ENCODE measurements at places on chromosomes 3 and 15.
A peak's percentile ranks its signal among the peaks of the same experiment; 100 is the strongest.

- no peak for DNase-seq
Measured at GRCh38 chr15:86689006-86689405, 609.3 kb downstream of the AGBL1 start.

DNA sequence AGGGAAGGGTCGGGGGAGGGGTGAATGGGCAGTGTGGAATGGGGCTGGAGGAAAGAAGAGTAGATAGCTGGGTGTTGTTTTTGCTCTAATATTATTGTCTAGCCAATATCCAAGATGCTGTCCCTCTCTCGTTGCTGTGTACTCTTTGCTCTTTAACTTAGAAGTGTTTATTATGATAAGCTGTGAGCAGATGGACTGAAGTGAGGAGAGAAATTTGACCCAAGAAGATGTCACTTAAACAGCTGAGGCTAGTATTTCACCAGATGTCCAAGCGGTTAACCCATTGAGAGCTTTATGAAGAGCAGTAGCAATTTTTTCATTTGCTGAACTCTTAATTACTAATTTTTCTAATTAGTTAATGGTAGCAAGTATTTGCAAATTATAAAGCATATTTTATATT, 212.2 kb upstream of the TP63 start:
- no peak for DNase-seq

GRCh38 chr3:13870902-13871301, 9.0 kb downstream of the WNT7A start:
- no peak for DNase-seq

- no peak for DNase-seq
Measured at GRCh38 chr3:142098964-142099363, 50.4 kb downstream of the TFDP2 start.

DNA sequence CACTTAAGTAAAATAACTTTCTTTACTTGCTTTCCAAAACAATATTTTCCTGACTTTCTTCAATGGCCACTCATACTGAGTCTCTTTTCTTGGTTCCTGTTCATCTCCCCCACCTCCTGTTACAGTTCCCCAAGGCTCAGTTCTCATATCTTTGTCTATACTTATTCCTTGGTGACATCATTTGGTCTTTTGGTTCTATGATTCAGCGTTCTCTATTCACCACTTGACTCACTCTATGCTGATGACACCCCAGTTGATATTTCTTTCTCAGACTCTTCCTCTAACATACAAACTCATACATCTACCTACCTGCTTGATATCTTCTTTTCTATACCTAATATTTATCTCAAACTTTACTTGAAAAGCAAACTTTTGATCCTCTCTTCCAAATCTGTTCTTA, 85.0 kb upstream of the P3H2 start:
- DNase-seq, result no peak

GRCh38 chr3:46296826-46297225, 54.6 kb downstream of the CCR3 start:
- no peak for DNase-seq

DNA sequence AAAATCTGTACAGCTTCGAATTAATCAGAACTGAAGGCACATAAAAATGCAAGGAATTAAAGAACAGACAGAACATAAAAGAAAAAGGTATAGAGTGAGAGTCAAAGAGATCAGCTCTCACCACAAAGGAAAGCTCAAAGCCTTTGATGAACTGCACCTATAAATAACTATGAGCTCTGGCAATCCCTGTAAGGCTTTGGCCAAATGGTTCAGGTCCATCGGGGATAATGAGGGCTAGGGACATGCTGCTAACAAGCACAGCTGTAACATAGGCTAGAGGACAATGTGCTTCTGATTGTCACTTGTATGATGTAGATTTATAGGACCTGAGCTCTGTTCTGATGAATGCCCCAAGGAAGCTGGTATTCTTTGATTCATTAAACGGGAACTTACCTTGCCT, 113.9 kb upstream of the MRPL3 start:
- DNase-seq, result no peak

GRCh38 chr3:167409611-167410010, 29.5 kb upstream of the ZBBX start:
- no peak for DNase-seq

GRCh38 chr3:142226474-142226873, 1.1 kb upstream of the GK5 start:
- no peak for DNase-seq

GRCh38 chr15:51390241-51390965, 48.9 kb downstream of the GLDN start:
- no peak for DNase-seq

GRCh38 chr15:34861214-34861613, 65.9 kb upstream of the ACTC1 start:
- DNase-seq, result no peak

- DNase-seq, result no peak
Measured at GRCh38 chr3:79568938-79569337, 198.9 kb downstream of the ROBO1 start.

DNA sequence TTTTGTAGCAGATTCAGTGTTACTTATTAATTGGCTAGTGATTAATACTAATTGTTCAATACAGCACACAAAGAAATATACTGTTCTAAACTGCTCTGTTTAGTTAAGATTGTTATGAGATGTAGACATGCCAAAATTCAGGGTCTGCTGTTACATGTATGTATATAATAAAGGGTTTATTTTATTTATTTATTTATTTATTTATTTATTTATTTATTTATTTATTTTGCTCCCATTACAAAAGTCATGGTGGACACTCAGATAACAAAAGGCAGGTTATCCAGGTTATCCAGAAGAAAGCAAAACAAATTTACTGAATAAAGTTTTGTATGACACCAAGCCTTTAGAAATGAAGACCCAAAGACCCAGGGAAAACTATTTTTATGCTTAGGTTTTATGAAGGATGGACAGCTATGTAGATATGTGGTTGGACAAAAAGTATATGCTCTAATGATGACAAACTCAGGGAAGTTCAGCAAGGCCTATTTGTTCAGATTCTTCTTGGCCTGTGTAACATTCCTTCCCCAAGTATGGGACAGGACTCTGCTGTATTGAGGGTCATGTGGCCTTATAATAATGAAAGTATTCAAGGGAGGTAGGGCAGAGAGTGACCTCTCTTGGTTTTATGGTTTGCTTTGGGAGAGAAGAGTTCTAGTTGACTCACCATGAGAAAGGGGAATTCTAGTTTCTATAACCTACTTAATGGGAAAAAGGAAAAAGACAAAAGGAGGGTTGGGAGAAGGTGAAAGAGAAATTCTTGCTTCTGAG, 1056.8 kb downstream of the ROBO2 start:
- no peak for DNase-seq

DNA sequence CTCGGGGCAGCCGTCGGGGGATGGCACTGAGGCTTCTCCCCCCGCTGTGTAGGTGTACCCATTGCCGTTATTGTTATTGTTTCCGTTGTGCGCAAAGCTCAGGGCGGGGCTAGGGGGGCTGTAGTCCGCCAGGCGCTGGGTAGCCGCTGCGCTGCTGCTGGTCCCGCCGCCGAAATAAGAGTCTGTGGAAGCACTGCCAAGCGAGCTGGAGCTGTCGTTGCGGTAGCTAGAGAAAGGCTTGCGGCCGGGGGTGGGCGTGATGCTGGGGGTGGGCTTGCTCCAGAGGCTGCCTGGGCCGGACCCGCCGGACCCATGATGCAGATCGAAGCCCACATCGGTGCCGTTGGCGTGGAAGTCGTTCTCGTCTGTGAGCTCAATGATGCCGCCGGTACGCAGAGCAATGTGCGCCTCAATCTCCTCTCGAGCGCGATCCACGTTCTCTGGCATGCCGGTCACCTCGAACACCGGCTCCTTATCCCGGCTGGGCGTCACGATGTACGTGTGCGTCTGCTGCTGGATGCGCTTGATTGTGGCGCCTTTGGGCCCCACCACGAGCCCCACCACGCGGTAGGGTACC, 1.9 kb downstream of the MEX3B start:
- peak; percentile 65 for DNase-seq

DNA sequence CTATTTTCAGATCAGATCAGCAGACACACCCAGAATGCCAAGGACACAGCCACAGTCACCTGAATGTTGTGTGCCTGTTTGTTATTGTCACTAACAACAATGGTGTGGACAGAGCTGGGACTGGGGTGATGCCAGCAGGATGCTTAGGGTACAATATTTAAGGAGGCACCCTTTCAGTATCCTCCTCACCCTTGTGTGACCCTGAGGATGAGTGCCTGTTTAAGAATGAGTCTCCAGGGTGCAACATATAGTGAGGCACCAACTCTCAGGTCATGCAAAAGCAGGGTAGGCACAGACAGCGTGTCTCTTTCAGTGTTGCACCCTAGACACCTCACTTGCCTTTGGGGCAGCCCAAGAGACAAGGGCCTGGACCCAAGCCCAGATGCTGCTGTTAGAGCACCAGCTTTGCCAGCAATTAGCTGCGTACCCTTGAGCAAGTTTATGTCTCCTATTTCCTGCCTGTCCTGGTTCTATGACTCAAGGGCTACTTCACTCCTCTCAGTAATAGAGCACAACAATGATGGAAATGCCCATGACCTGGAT, 122.6 kb downstream of the AQP9 start:
- no peak for DNase-seq

GRCh38 chr3:146577662-146578061, 27.5 kb downstream of the PLSCR5 start:
- DNase-seq, result no peak

DNA sequence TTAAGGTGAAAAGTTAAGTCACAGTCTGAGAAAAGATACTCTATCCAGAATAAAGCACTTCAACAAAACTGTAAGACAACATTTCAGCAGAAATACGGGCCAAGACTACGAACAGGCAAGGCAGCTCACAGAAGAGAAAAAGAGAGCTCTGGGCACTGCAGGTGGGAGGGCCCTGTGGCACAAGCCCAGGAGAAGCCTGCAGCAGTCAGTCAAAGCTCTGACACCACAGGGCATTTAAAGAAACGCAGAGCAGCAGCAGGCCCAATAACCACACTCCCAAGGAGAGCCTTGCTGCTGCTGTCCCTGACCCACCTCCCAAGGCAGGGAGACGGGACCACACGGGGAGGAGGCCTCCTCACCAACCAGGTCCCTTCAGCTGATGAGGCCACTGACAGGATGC, 19.2 kb downstream of the CHSY1 start:
- no peak for DNase-seq

GRCh38 chr3:185422677-185423076, 59.7 kb downstream of the MAP3K13 start:
- no peak for DNase-seq

DNA sequence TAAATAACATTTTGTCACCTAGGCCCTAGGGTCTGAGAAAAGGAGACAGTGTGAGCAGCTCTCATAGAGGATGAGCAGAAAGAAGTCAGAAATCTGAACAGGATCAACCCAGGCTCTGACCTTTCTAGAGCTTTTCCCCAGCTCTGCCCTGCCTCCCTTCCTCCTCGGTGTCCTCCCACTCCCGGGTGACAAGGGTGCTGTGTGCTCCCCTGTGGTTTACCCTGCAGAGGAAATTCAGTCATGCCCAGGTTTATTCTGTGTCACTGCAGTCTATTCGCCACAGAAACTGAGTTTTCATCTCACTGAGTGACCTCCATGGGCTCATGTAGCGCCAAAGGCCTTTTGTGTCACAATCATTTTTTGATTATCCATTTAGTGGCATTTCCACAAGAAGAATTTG, 76.6 kb downstream of the IL12A start:
- DNase-seq, result no peak

DNA sequence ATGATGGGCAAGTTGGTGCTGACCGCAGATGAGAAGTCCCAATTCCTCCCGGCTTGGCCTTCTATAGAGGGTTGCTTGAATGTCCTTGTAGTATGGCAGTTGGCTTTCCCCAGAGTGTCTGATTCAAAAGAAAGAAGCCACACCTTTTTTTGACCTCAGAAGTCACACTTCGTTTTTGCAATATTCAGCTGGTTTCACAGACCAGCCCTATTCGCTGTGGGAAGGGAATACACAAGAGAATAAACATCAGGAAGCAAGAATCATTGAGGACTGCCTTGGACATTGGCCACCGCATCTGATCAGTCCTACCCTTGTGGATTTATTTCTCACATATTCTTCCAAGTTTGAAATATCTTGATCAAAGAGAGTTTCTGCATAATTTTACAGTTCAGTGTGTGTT, 228.6 kb upstream of the SUCLG2 start:
- DNase-seq, result no peak

- DNase-seq, result no peak
Measured at GRCh38 chr15:90780916-90781315, 63.8 kb downstream of the BLM start.

- DNase-seq, result no peak
Measured at GRCh38 chr15:100284191-100284590, 57.6 kb downstream of the ADAMTS17 start.

GRCh38 chr3:46711305-46711704, 6.4 kb downstream of the PRSS50 start:
- no peak for DNase-seq

- DNase-seq, result no peak
Measured at GRCh38 chr3:112489674-112490479, 9.4 kb downstream of the BTLA start.

DNA sequence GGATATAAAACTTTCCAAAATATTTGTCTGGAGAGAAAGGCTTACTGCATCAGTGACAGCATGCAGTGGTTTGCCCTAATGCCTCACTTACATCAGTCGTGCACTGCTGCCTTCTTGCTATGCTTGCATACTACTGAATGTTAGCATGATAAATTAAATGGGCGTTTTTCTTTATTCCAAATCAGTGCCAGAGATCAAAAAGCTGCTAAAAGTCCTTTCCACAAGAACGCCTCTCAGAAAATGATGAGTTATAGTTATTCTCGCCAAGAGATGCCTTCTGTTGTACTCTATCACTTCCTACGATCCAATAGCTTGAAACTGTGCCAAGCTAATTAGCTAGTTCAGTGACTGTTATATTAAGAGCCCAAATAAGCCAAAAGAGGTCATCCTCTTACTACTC, 345.8 kb upstream of the ROBO2 start:
- DNase-seq, result no peak

DNA sequence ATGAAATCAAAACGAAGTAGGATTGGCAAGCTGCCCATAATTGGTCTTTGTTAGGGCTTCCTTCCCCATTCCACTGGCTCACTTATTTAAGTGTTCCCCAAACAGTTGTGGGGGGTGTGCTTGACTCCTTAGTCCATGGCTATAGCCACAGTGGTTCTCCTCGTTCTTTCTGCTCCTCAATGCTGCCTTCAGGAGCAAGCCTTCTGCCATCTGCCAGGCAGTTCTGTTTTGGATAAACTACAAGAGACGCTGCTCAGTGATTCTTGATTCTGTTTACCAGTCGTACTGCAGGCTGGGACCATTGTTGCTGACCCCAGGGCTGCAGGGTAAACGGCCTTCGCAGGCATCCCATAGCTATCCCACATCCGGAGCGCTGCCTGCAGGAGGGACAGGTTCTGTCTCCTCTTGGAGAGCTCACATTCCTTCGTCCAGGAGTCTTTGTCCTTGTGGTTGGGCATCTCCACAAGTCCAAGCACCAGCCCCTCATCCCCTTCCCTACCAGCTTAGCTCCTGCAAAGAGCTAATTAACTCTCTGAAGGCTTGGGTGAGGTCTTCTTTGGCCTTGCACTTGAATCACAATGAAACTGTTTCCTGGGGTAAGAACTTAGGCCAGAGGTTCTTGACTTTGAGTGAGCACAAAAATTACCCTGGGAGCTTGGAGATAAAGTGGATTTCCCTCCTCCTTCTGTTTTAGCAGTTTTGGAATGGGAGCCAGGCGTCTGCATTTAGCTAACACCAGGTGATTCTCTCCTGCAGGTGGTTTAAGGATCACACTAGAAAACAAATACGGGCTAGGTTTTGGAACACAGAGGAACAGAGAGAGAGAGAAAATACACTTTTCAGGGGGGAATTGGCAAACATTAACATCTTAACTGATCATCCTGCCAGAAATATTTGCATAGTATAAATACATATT, 114.9 kb downstream of the SV2B start:
- DNase-seq, result no peak

GRCh38 chr15:66252685-66253417, 699 bp downstream of the MEGF11 start:
- no peak for DNase-seq
